Activated T-helper 1 cell treated with anti-CD3 and anti-CD28 coated beads, Interleukin-12 subunit alpha, Interleukin-12 subunit beta, Interleukin-2, Interleukin-4 antibody, amounts not matched to agents 30 ng/mL and 10 ng/mL and 1 ng/mL, durations not matched to agents 14 hours and 24 hours and 36 hours (primary cell): ENCODE measurements at places on chromosomes 3 and 15.

DNA sequence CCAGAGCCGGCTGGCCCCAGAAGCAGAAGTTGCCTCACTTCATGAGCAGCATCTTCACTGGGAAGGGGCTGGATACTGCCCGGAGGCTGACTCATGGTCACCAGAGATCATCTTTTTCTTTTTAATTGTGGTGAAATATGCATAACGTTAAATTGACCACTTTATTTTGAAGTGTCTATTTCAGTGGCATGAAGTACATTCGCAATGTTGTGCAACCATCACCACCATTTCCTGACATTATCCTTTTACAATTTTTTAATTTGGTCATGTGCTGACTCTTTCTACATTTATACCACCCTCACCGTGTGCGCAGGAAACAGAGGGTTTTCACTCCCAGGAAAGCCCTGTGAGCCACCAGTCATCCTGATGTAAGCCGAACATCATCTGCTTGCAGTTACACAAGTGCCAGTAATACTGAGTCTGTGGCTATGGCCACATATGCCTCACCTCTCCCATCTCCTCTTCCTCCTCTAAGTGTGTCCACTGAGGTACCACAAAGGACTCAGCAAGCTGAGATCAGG is 51.6 kb upstream of the ABHD17C start:
- no peak for DNase-seq

DNA sequence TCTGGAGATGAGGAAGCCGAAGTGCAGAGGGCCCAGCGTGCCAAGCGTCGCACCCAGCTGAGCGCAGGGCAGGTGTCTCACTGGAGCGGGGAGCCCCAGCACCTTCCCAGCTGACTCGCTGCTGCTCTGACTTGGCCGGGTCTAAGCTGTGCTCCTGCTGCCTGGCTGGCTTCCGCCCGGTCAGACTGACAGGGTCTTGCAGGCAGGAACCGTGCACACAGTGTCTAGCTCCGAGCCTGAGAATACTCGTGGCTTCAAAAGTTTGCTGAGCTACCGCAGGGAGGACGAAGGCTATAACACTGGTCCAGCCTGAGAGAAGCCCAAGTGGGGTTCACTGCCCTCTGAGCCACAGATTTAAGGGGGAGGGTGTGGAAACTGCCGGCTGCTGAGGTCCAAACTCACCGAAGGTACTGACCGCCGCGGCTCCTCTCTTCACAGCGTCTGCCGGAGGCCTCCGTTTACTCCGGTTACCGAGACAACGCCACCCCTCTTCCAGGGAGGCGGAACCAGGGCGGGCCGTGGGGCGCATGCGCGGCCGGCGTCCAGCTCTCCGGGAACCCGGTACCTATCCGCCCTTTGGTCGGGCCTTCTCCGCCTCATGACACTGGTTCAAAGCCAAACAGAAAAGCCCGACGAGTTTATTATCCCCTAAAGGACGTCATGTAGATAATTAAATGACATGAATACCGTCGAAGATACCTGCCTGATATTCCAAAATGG is at the start of gene CFAP44:
TSS of gene CFAP44 (minus strand) at position 443 of the 720 bp plus-strand sequence. CDS start 7,829 bp downstream, outside the sequence.
- peak; percentile 44 for DNase-seq

DNA sequence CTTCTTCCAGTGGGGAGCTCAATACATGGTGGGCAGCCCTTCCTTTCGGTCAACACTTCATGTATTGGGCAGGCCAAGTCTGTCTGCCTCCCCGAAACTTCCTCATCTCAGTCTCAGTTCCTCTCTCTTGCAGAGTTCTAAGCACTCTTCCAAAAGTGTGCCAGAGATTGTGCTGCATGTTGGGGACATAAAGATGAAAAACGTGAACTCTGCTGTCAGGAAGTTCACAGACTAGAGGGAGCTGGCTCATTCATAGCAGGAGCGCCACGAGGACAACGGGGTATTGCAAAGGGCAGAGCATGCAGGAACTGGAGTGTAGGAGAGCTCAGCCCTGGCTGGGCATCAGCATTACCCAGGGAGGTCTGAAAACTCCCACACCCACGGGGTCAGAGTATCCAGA is 15.3 kb upstream of the EPHB3 start:
- DNase-seq: no peak

DNA sequence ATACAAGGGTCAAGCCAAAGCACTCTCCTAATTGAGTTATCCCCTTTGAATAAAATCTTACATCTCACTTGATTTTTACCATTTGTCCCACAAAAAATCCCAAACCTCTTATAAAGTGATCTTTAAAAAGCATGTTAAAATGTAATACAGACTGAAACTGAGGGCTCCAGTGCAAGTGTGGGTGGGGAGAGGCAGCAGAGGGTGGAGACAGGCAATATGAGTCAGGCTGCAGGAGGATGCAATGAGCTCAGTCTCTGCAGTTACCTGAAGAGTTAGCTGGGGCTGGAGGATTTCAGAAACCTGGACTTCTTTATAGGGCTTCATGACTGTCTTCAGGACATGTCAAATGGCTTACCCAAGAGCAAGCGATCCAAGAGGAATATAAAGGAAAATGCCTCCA is 14.2 kb upstream of the COLQ start:
- peak; percentile 32 for DNase-seq

GRCh38 chr3:113063126-113063894 is 72.5 kb downstream of the GTPBP8 start:
- no peak for DNase-seq

GRCh38 chr15:44573386-44573785 is 36.4 kb downstream of the EIF3J start:
- no peak for DNase-seq

DNA sequence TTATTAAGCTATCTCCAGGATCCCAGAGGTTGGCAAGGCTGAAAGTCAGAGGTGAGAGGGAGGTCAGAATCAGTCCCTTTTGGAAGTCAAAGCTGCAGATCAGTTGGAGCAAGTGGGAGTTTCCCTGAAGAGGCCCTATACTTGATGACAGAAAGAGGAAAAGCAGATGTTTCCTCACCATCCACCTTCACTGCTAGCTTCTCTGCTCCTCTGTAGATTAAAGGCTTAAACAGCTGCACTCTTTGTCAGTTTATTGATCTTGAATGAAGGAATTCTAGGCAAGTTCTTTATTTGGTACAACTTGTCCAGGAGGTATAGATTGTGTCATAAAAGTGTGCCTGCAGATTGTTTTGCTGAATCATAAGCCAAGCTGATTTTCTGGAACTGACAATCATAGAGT is 408.2 kb upstream of the TGFBR2 start:
- DNase-seq: no peak

DNA sequence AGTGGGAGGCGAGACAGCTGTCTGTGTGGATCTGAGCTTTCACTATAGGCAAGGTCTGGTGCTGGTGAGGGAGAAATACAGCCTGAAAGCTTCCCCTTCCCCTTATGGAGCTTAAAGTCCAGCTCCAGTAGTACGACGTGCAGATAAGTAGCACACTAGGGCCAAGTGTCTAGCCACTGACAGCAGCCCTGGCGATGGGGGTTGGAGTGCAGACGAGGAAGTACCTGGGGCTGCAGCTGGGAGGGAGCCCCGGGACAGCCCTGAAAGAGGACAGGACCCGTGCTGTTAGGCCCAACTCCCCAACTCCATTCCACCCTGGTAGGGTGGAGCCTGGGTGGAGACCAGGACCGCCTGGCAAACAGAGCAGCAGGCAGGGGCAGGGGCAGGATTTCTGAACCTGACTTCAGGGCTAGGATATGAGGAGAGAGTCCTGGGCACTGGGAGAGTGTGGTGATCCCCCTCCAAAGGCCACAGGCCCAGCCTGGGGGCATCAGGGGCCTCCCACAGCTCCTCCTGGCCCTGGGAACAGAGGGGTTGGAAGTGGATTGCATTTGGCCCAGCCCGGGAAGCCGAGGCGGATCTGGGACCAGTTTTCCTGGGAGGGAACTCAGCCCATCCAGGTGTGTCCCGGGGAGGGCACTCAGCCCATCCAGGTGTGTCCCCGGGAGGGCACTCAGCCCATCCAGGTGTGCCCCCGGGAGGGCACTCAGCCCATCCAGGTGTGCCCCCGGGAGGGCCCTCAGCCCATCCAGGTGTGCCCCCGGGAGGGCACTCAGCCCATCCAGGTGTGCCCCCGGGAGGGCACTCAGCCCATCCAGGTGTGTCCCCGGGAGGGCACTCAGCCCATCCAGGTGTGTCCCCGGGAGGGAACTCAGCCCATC is 42.8 kb downstream of the BDH1 start:
- DNase-seq: no peak

DNA sequence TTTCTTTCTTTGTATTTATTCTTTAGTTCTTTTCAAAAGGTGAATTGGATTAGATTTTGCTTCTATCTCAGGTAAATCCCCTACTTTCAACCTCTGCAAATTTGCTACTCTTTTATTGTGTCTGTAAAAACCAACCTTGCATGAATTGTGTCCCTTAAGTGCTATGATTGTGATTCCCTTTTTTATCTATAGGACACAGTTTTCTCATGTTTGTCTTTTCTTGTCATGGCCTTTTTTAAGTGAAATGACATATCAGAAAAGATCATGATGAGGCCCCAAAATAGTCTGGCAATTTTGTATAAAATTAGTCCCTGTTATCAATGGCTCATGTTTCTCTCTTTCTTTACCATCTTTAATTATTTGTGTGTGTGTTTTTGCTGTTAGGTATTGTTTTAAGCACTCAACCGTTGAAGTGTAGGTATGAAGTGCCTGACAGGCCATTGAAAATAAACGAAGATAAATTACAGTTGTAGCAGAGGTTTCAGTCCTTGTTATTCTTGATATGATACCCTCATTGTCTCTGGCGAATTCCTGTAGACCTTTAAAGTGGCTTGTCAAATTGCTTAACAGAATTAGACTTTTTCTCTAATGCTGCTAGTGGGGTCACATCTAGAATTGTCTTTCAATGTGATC is 184.3 kb downstream of the UBE2E2 start:
- DNase-seq: no peak

GRCh38 chr3:112010636-112011035 is 11.9 kb downstream of the TAGLN3 start:
- DNase-seq: no peak

- no peak for DNase-seq
These were observed 653.1 kb upstream of the KCNMB2 start for GRCh38 chr3:177883091-177883490.

DNA sequence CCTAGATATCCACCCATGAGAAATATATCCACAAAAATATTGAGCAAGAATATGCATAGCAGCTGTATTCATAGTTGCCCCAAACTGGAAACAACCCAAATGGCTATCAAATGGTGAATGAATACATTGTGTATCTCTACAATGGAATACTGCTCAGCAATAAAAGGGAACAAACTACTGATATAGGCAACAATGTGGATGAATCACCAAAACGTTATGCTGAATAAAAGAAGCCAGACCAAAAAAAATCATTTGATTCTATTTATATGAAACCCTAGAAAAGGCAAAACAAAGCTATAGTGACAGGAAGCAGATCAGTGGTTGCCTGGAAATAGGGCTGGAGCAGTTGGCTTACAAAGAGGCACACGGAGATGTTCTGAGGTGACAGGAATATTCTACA is 15.5 kb upstream of the CMTM7 start:
- no peak for DNase-seq

DNA sequence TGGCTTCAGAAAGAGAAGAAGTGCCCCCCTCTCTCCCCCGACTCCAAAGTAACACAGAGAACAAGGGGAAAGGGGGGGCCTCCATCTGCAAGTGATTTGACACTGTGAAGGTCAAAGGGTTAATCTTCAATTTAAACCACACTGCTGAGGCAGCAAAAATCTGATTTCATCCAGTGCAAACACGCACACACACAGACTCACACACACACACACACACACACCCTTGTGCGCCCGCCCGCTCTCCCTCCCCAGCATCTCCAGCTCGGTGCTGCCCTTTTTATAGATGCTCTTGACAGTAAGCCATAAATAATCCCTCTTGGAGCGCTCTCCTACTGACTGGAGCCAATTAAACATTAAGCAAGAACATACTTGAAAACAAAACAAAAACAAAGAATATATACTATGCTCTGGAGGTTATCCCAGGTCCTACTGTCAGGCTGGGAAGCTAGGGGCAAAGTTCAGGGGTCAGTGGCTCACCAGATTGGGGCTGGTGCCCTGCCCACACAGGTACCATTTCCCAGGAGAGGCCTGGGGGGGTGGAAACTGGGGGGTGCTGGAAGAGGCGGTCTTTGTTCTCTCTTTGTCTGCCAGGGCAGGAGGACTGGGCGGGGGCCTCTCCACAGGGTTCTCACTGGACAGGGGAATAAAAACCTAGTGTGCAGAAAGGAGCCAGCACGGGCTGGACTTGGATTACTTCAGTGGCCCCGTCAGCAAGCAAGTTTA is 16.3 kb downstream of the BMF start:
- no peak for DNase-seq

- DNase-seq: peak; percentile 41
These were observed 463 bp downstream of the TERC start for GRCh38 chr3:169764312-169764881.

DNA sequence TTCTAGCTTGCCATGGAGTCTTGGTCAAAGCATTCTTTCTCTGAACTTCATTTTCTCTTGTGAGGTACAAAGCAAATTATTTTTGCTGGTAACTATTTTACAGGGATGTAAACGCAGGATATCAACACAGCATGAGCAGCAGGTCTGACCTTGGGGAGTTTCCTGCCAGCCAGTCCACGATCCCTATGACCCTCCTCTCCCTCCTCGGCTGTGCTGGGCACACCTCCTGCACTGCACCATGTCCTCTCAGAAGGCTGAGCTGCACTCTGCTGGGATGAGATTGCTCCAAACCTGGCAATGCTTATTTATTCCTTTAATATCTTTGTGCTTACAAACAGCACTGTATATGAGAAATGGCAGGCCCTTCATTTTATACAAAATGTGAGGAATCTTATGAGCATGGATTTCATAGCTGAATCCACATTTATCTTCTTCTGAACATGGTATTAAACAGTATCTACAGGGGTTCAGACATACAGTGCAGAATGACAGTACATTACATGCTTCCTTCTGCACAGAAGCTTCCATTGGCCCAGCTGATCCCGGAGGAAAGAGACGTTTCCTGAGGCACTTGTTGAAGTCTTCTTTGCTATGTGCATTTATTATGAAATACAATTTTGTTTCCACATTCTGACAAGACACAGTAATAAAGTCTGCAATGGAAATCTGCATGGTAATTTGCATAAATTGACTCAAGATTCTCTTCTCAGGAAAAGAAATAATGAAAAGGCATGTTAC is 41.2 kb downstream of the RAB6B start:
- no peak for DNase-seq

- no peak for DNase-seq
These were observed 57.1 kb upstream of the POU1F1 start for GRCh38 chr3:87333393-87333892.

DNA sequence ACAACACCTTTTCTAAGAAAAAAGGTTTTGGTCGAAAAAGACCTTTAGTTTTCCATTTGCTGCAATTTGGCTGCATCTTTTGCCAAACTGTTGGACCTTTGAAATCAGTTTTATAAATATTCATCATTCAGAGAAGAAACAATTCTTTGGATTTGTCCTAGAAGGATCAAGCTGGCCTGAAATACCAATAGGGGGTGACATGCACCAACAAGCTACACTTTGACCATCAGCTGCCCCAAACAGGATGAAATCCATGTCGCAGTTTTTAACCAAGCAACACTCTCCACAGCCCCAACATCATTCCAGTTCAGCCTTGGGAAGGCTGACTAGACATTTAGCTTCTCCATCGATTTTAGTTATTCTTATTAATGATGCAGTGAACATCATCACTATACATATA is 9.8 kb downstream of the RPL15 start:
- DNase-seq: no peak
